HTR-8/SVneo (cell line): ENCODE measurements at places on chromosomes 13 and 19.

DNA sequence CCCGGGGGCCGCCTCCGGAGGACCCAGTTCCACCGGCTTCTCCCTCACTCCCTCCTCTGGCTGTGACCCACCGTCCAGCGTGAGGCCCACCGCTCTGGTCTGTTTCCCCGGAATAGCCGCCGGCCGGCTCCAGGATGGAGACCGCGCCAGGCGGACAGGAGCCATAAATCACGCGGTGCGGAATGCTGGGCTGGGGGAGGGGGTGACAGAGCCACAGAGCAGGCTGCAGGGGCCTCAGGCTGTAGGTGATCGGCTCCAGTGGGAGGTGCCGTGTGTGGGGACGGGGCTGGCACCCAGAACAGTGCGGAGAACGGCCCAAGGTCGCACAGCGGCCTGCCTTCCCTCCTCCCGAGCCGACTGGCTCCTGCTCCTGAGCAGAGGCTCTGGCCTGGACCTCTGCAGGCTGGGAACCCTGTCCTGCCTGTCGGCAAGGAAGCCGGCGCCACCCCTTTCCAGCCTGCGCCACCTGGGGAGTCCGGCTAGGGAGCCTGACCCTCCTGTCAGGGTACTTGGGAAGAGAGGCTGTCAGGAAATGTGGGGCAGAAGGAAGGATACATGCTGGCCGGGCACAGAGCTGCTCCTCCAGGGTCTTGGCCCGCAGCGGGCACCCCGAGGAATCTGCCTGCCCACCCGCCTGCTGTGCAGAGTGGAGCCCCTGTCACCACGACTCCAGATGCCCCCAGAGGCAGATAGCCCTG, 8.3 kb downstream of the PIAS4 start:
- no peak for DNase-seq

GRCh38 chr13:27961227-27962085, 7.7 kb downstream of the CDX2 start:
- DNase-seq = no peak

DNA sequence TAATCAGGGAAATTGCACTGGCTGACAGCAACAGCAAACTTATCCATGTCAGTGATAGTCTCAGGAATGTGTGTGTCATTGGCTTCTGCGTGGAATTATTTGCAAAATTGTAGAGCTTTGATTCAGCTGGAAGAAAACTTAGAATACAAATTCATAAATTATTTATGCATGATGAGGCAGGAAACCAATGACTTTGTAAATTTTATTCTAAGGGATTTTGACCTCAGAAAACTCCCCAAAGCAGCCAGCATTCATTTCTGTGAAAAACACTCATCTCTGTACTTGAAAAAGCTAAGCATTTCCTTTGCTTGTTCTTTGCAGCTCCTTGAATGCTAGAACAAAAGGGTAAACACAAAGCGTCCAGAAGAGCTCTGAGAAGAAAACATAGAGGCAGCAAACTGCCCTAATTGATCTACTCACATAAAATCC, 162.4 kb downstream of the DCT start:
- no peak for DNase-seq

GRCh38 chr19:48681127-48681470, 8.3 kb upstream of the NTN5 start:
- DNase-seq = no peak

DNA sequence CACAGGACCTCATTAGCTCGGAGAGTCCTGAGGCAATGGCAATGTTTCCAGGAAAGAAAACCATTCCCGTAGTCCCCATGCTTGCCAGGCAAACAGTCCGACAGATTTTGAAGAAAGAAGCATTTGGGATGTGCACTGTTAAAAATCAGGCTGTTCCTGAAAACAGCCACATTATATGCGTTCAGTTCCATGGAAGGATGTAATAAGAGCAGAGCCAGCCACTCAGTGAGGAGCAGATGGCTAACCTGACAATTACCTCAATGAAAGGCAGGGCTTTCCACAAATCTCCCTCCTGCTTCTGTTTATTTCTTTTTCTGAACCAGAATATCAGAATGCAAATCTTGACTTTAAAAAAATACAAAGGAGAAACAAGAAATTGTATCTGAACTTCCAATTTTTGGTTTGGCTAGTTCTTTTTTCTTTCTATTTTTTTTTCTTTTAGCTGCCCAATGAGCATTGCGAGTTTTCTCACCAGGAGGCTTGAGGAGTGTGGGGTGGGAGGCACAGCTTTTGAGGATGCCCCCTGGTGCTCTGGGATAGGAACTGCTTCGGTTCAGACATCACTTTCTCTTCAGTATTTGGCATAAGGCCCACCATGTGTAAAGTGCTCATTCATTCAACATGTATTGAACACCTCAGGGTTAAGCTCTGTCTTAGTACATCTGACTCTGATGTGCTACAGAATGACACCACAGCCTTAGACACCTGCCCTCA, 124.2 kb downstream of the TBC1D4 start:
- peak; percentile 12 for DNase-seq

GRCh38 chr19:3024870-3025548, 4.1 kb downstream of the TLE2 start:
- DNase-seq = no peak

- no peak for DNase-seq
Observed at GRCh38 chr19:35199481-35199880, 29.1 kb downstream of the FAM187B start.

- no peak for DNase-seq
Observed at GRCh38 chr19:44799627-44800346, 9.1 kb upstream of the BCAM start.

DNA sequence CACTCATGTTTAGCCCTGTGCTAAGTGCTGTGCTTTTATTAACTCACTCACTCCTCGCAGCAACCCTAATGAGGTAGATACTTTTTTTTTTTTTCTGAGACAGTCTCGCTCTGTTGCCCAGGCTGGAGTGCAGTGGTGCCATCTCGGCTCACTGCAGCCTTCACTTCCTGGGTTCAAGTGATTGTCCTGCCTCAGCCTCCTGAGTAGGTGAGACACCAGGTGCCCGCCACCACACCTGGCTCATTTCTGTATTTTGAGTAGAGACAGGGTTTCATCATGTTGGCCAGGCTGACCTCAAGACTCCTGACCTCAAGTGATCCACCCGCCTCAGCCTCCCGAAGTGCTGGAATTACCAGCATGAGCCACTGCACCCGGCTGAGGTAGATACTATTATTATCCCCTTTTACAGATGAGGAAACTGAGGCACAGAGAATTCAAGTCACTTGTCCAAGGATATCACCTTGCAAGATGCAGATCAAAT, 2.5 kb downstream of the ITPKC start:
- no peak for DNase-seq

DNA sequence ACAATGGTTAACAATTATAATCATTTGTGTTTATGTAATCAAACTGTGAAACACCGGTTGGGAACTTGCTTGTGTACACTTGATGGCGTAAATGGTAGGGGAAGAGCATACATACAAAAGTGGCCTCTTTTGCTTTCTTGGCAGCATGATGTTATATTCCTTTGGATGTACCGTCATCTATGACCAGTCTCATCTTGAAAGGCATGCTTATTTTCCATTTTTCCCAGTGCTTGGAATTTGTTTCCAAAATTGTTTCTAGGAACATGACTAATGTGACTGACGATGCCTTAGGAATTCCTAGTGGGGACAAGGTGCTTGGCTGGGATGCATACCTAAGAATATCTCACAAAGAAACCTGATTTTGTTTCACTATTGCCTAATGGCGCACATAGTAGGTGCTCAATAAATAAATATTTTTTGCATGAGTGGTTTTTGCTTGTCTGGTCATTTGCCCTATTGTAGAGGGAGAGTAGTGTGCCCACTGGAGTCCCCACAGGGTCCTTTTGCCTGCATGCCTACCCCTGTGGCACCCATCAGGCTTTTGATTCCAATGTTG, 45.5 kb downstream of the SAE1 start:
- no peak for DNase-seq

GRCh38 chr13:72397265-72397664, 330.2 kb downstream of the MZT1 start:
- DNase-seq = no peak

DNA sequence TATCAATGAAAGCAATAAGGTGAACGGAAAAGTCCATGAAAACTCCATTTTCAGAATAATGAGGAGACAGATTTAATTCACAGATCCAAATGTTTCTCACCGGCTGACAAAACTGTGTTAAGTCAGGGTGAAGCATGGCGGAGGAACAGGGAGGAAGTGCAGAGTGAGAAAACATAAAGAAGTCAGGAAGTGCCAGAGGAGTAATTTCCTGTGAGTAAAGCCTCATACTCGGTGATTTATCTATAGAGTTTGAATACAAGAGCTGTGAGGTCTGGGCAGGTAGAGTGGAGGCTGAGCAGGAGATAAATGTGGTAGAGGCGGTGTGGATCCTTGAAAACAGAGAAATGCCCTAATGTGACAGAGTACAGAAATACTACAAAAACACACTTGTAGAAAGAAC, 11.4 kb downstream of the CARD8 start:
- no peak for DNase-seq

GRCh38 chr13:38693641-38694040, 6.8 kb downstream of the FREM2 start:
- no peak for DNase-seq

DNA sequence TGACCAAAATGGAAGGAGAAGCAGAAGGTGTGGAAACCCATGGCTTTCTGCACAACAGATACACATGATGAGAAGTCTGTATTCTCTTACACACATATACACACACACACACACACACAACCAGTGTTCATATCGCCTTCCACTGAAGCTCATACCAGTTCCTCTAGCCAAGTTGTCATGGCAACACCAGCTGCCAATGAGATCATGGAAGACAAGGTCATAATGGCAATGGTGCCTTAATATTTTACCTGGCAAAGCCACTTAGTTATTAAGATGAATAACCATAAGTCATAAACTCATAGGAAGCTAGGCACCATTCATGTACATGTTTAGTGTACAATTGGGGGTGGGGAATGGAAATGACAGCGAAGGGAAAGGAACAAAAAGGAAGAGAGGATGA, 2.6 kb upstream of the DHRS12 start:
- DNase-seq = no peak

GRCh38 chr13:98890186-98890585, 87.7 kb downstream of the DOCK9 start:
- DNase-seq = no peak

DNA sequence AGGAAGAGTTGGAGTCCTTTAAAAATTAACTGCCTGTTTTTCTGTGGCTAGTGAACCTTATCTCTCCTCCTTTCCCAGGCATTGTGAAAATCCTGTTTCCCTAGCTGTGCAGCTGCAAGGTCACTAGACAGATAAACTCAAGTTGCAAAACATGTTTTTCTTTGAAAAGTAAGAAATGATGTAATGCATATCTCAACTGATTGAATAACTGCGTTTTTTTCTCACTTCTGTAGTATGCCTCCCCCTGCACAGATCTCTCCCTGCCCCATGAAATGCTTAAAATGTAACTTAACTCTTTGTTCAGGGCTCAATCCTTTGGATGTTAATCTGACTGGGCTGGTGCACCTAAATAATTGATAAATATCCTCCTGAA, 27.7 kb upstream of the CYSLTR2 start:
- DNase-seq = no peak

GRCh38 chr13:94318418-94318817, 161.1 kb downstream of the DCT start:
- DNase-seq = no peak

- no peak for DNase-seq
Observed at GRCh38 chr13:74174810-74175209, 40.6 kb upstream of the KLF12 start.

- no peak for DNase-seq
Observed at GRCh38 chr19:3095441-3096191, 1.5 kb downstream of the GNA11 start.

- peak; percentile 56 for DNase-seq
Observed at GRCh38 chr13:30395192-30396158, 26.8 kb upstream of the UBE2L5 start.

GRCh38 chr19:46896076-46896794, 35.4 kb downstream of the ARHGAP35 start:
- no peak for DNase-seq

DNA sequence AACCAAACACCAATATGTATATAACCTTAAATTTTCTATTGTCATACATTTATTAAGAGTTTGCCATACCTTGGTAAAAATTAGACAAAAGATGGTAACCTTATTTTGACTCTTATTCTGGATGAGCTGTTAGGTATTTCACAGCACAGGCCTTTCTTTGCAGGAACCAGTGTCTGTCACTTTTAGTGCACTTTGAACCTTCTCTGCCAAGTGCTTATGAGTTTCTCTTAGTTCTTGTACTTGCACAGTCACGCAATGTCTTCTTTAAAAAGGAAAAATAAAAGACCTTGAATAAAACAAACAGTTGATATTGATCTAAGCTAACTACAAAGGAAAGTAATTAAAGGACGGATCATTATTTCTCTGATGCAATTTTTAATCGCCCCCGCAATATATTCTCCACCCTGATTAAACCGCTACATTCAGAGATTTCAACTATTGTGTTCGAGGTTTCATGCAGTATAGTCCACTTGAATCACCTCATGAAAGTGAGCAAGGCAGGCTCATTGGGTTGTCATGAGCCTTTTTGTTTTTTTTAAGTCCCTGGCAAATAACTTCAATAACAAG, 534.5 kb downstream of the KLF5 start:
- no peak for DNase-seq

- no peak for DNase-seq
Observed at GRCh38 chr13:94143624-94144350, 335.7 kb downstream of the DCT start.

DNA sequence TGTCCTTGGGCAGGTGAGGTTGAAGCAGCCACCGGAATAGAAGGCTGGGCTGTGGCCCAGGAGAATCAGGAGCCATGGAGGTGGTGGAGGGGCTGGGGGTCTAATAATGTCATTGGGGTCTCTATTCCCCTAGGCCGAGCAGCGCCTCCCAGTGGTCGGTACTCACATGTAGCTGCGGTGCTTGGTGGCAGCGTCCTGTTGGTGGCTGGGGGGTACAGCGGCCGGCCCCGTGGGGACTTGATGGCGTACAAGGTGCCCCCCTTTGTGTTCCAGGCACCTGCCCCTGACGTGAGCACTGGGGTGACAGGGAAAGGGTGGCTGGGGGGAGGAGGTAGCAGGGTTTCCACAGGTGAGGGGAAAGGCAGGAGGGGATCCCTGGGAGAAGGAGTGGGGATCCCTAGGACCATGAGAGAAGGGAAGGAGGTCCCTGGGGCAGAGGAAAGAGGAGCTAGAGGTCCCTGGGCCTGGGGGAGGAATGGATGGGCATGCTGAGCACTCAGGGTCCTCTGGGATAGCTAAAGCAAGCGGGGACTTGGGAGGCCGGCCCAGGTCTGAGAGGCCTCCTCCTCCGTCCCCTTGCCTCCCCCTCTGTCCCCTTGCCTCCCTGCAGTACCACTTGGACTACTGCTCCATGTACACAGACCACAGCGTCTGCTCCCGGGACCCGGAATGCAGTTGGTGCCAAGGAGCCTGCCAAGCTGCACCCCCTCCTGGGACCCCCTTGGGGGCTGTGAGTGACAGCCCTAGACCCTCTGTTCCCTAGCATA, 18.1 kb downstream of the MEGF8 start:
- no peak for DNase-seq

- DNase-seq = no peak
Observed at GRCh38 chr13:85567909-85568308, 231.3 kb downstream of the SLITRK6 start.

GRCh38 chr19:45496349-45496953, 396 bp downstream of the RTN2 start:
- DNase-seq = no peak
